NCI-H2107 (cell line): ENCODE measurements at places on chromosomes 2 and 18.

DNA sequence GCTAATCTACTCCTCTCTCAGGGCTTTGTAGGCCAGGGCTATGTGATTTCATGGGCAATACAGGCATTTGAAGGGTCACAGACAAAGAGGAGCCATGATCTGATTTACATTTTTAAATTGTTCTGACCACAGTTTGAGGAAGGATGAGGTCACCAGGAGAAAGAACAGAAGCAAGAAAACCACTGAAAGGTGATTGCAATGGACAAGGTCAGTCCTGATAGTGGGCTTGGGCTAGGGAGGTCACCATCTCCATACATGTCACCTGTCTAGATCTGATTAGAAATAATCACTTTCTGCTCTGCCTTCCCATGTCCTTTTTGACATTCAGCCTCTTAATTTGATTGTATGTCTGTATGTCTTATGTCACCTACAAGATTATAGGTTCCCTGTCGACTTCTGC, 248.9 kb upstream of the CWC22 start:
- DNase-seq, result no peak

DNA sequence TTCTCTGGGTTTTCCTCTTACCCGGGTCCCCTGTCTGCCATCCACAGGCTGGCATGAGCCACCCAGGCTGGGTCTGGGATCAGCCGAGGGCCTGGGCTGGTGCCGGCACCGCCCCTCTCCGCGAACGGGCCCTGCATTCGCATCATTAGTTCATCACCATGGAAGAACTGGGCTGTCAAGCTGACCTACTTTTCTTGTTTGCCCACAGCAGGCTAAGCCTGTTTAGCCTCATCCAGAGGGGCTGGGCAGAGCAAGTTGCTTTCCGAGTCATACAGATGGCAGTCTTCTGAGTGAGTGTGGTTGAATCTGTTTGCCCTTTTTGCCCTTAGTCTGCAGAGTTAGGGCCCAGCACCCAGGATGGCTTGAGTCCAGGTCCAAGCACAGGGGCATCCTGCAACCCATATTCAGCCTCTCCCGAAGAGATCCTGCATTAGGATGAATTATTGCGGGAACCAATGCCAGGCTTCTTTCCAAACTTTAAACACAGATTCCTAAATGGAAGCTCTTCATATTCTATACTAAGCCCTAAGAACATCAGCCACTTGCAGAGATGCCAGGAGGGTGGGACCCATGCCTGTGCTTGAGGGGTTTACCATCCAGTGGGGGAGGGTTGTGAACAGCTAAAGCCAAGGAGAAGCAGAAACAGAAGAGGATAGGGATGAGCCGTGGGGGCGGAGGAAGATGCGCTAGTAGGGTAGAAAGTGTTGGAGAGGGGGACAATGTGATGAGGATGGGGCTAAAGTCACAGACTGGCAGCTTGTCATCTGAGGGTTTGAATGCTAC, 68.0 kb downstream of the NPAS2 start:
- DNase-seq, result no peak

- no peak for DNase-seq
These were observed 226.8 kb downstream of the TNS1 start for GRCh38 chr2:217775920-217776503.

GRCh38 chr18:67742954-67743353, 226.4 kb upstream of the DSEL start:
- DNase-seq, result no peak

- DNase-seq, result no peak
These were observed 232.2 kb downstream of the HDAC4 start for GRCh38 chr2:239168575-239168974.

DNA sequence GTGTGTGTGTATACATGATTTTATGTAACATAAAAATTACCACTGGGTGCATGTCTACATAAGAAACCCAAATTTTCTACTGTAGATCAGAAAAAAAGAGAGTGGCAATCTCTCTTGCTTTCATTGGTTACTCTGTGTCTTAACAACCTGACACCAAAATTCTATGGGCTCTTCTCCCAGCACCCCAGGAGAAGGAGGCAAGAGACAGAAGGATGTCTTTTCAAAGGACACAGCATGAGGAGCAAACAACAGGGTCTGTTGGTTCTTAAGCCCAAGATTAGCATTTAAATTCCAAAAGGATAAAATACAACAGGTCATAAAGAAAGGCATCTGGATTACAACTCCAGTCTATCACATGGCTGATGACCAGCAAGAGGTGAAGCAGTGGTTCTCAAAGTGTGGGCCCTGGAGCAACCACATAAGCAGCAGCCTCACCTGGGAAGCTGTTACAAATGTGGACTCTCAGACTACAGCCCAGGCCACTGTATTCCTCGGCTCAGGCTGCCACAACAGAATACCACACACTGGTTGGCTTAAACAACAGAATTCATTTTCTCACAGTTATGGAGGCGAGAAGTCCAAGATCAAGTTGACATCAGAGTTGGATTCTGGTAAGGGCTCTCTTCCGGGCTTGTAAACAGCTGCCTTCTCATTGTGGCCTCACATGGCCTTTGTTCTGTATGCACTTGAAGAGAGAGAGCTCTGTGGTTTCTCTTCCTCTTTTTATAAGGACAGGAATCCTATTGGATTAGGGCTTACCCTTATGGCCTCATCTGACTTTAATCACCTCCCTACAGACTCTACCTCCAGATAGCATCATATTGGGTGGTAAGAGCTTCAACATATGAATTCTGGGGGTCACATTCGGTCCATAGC, 79.8 kb upstream of the RNF152 start:
- DNase-seq, result peak; percentile 81

DNA sequence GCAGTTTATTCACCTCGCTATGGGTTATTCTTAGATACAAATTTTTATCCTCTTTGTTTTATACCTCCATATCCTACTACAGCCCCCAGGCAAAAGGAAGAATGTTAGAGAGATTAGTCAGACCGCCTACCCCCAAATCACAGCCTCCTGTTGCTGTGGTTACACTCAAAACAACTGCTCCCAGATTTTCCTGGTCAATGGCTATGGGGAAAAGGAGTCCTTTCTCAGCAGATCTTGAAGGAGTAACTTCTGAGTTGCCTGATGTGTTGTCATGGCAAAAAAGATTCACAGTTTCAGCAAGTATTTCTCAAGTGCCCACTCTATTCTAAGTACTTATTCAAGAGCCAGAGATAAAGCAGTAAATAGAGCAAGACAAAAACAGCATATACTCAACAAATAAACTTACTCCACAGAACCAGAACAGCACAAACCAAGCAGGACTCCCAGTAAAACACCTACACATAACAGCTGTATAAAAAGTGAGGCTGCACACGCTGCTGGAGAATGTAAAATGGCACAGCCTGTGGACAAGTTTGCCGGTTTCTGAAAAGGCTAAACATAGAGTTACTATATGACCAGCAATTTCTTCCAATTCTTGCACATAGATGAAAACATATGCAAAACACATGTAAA, 104.8 kb downstream of the NOL10 start:
- DNase-seq, result no peak

- no peak for DNase-seq
These were observed 83.7 kb upstream of the MBOAT2 start for GRCh38 chr2:9087121-9087681.

- DNase-seq, result no peak
These were observed 28.5 kb upstream of the MCFD2 start for GRCh38 chr2:46943881-46944798.

- peak; percentile 21 for DNase-seq
These were observed 185.6 kb downstream of the RIT2 start for GRCh38 chr18:42929857-42930256.

GRCh38 chr18:64202210-64202836, 53.4 kb upstream of the LINC00305 start:
- DNase-seq, result no peak

GRCh38 chr2:16624436-16624780, 41.2 kb downstream of the CYRIA start:
- no peak for DNase-seq

GRCh38 chr2:106523976-106524665, 37.0 kb downstream of the CD8B2 start:
- DNase-seq, result no peak

GRCh38 chr2:158823486-158824237, 28.5 kb downstream of the DAPL1 start:
- DNase-seq, result no peak

DNA sequence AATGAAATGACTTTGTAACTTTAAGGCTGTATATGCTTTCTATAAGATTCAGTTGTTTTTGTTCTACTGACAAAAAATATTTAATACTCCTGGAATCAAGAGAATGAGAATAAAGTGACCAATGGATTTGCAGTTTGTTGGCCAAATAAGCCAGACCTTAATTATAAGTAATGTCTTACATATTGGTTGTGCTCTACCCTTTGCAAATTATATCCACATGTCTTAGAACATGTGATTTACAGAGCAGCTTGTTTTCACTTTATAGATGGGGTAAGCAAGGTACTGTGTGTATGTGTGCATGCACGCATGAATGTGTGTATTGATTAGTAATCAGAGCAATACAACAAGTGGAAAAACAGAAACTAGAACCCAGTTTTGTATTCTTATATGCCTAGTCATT, 59.1 kb downstream of the RMDN2 start:
- DNase-seq, result no peak

DNA sequence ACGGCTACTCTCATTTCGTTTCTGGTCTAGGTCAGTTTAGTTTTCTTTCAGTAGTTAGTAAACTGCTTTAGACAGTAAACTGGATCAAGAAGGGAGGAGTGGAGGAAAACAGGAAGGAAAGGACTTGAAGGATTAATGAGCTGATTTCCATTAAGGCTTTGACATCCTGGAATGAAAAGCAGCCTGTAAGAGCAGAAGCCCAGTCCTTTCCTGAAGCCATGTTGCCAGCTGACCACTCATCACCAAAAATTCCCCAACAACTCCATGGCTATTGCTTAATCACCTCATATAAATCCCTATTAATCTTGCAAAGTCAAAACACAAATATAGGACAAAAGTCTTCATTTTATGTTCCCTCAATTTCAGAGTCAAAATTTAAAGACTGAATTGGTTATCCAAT, 113.7 kb upstream of the ZFP36L2 start:
- no peak for DNase-seq

DNA sequence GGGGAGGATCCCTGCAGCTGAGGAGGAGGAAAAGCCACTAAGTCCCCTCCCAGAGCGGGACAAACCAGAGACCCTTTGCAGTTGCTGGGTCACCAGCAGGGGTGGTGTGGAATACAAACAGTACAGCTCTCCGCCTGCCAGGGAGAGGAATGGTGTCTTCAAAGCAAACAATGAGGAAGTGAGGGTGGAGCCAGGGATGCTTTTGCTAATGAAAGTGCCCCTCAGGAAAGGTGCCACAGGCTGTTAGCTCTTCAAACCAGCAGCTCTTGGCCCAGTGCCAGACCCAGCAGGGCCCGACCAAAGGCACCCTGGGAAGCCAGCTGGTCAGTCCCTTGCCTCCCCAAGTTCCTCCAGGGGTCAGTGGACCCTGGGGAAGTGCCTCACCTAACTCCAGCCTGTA, 102.8 kb downstream of the HIBCH start:
- peak; percentile 11 for DNase-seq

- no peak for DNase-seq
These were observed 356.8 kb upstream of the ST6GAL2 start for GRCh38 chr2:107242811-107243210.

- DNase-seq, result no peak
These were observed 35.7 kb downstream of the CDC42EP3 start for GRCh38 chr2:37635504-37636380.

- DNase-seq, result no peak
These were observed 1411.8 kb downstream of the LRP1B start for GRCh38 chr2:140718999-140719398.

DNA sequence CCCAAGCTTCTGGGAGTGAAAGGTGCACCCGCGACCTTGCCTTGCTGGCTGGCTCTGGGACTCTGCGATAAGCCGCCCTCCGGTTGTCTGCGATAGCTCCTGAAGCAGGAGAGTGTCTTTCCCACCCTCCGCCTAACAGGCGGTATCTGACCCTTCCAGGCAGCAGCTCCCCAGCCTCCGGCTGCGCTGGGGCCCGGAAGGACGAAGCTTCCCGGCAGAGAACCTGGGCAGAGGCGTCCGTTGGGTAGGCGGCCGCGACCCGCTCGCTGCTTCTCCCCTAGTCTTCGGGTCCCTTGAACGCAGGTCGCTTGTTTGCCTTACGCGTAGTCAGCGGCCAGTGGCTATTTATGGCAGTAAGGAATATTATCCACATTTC, 446 bp upstream of the RHBDD1 start:
- DNase-seq, result no peak

GRCh38 chr2:221614274-221614673, 42.2 kb upstream of the EPHA4 start:
- no peak for DNase-seq

- no peak for DNase-seq
These were observed 128.7 kb upstream of the GLI2 start for GRCh38 chr2:120606931-120607330.

GRCh38 chr2:166516712-166517303, 22.8 kb upstream of the SCN7A start:
- no peak for DNase-seq

GRCh38 chr2:237319887-237320286, 94.1 kb downstream of the COL6A3 start:
- DNase-seq, result no peak

DNA sequence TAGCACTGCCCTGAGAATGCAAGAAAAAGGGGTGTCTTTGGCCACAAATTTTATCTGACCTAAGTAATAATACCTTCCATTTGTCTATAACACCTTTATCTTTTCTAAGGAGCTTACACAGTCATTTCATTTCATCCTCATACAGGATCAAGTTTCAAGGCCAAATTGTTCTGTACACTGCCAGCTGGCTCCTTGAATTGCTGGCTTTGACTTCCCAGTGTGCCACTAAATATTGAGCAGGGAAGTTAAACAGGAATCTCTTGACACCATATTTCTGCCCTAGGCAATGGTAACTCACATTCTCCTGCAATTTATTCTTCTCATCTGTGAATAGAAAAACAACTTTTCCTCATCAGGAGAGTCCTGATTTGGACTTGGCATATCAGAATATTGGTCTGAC, 195.1 kb upstream of the LRP1B start:
- no peak for DNase-seq

DNA sequence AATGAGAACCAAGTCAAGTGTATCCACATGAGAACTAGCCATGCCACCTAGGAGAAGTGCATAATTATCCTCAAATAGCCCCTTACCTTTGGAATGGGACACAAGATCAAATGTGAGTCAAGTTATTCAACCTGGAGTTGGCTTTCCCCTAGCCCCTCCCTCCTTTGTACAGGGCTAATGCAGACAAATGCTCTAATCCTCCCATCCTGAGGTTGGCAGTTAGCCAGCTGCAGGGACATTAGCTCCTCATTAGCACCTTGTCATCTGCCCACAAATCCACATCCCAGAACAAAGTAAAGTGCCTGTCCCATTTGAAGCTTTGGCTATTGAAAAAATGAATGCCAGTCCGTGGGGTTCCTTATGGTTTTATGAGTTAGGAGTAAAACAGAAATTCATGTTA, 294.1 kb upstream of the FANCL start:
- DNase-seq, result peak; percentile 40

DNA sequence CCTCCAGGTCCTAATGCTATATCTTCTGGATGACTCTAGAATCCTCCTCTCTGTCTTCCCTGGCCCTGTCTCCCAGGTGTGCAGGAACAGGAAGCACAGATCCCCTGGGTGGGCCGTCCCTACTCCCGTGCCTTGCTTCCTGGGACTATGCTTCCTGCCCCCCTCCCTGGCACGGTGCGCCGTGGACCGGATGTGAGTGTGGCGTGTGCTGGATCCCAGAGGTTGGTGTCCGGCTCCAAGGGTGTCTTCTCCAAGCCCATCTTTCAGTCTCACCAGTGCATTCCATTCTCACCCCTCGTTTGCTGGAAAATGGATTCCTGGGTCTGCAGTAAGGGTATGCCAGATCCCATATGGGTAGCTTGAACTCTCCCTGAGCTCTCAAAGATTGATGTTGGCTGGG, 144.4 kb upstream of the TWIST2 start:
- DNase-seq, result no peak

- DNase-seq, result no peak
These were observed 47.8 kb upstream of the NABP1 start for GRCh38 chr2:191629976-191630712.

GRCh38 chr2:60852282-60852860, 29.0 kb upstream of the REL start:
- DNase-seq, result no peak
